ENCODE measurements at places on chromosomes 13 and 19.

GRCh38 chr19:35704218-35704617, at the start of gene ZBTB32:
Gene ZBTB32 (plus strand): TSS chr19:35704558. CDS start chr19:35714627, 10,069 bp downstream.
- no peak for DNase-seq

GRCh38 chr13:30787738-30788525, 52.6 kb downstream of the ALOX5AP start:
- DNase-seq = no peak

DNA sequence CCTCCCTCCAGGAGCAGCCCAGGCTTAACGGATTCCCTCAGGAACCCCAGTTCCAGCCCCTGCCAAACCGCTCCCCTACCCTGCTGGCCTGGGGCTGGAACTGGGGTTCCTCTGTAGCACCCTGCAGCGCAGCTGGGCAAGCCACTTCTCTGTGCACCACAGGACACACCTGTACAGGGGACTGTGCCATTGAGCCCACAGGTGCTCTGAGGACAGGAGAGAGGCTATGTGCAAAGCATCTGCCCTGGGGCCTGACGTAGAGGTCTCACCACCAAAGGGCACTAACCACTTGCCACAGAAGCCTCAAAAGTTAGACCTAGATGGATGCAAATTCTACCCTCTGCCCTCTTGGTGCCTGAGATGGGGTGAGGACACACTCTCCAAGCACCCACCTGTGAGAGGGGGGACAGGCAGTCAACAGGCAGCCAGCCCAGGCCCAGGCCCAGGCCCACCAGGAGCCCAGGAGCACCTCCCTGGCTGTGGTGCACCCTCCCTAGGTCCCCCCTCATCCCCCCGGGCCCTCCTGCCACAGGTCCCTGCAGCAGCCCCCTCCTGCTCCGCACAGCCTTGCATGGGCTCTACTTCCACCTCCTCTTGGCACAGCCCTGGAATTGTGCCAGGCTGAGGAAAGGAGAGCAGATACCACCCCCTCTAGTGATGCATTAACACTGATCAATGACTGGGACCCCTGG, 27.6 kb upstream of the SLC35E1 start:
- DNase-seq = no peak

DNA sequence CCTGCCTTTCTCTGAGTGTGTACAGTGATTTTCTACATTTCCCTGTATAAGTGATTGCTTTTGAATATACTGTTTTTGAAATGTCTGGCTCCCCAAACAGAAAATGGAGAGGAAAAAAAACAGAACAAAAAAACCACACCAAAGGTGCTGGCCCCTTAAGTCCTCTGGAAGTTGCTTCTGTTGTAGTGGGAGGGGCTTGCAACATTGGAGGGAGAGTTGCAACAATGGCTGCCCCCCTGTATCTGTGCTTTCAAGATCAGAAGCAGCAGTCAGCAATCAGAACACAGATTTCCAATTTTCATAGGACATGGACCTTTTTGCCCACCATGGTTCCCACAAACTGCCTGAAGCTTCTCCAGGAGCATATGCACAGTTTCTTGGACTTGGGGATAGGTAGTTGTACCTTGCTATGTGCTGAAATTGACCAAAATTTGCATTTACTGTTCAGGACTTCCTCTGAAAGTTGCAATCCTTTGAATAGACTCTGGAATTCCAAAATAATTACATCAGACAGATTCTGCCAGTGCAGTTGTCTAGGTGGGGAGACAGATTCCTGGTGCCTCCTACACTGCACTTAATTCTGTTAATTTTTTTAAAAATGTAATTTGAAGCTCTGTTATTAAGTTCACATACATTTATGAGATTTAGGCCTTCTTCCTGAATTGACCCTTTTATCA, 13.8 kb downstream of the BIVM start:
- DNase-seq = no peak

DNA sequence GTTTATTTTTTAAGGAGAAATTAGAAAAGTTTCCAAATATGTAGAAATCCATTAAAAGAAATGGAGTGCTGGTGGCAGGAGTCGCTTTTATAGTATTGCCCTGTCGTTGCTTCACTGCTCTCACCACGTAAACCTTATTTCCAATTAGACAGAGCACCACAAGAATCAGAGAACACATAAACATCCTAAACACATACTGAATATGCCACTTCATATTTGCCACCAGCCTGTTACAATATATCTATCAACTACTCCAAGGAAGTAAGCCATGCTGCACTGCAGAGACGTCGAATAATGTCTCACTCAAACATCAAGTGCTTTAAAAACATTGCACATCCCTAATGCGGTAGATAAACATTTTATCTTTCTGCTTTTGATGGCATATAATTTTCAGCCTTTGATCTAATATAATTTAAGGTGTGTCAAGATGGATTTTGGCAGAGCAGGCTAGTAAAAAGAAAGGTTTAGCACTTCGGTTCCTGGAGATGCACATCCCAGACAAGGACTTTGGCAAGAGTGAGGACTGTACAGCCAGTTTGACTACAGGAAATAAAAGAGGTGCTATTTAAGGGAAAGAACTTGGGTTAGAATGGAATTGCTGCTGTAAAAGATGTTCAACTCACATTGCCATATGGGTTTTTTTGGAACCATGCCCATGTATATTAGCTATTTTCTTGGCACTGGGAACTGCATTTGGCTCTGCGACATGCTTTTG, 932.3 kb downstream of the EFNB2 start:
- DNase-seq = no peak

DNA sequence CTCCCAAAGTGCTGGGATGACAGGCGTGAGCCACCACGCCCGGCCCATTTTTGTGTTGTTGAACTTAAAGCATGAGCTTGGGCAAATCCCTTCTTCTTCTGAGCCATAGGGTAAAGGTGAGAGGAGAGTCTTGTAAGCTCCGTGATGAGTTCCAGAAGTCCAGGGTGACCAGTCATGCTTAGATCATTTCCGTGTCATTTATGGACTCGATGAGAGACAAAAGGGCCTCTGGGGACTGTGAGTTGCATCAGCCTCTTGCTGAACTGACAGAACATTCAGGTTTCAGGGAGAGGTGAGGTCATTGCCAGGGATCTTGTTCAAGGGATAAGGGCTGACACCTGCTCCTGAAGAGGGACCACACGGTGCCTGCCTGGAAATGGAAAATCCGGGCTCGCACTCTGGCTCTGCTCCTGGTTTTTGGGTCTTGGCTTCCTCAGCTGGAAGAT, 53.6 kb downstream of the GADD45B start:
- DNase-seq = no peak

GRCh38 chr13:60679131-60679530, 282.1 kb downstream of the TDRD3 start:
- DNase-seq = no peak
